ENCODE measurements at places on chromosomes 1 and 21.
A peak's percentile ranks its signal among the peaks of the same experiment; 100 is the strongest.

DNA sequence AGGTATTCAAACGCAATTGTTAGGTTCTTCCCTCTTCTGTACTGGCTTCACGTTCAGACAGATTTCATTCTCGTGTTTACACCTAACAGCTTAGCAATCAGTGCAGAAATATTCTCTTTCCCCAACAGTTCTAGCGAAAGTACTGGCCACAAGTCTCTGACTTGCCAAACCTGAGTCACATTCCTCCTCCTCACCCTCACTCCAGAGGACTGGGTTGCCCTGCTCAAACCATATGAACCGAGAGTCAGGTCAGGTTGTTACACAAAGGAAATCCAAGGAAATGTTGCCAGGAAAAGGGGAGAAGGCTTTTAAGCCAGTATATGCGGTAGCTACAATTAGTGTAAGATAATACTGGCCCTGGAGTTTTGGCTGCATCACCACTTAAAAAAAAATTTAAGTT, 282.5 kb downstream of the RGS7 start:
- no peak for DNase-seq

DNA sequence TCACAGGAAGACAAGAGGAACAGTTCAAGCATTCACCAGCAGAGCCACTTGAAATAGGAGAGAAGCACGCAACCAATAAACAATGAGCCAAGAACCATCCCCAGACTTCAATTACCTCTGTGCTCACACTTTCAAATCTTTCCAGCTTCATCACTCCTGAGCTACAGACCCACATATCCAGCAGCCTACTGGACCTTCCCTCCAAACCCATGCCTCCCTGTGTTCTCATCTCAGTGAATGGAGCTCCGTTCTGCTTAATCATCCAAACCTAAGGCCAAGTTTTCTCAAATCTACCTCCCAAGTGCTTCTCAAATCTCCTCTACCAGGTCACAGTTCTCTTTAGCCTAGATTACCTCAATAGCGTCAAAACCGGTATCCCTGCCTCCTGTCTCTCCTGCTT, 3.7 kb downstream of the PEF1 start:
- no peak for DNase-seq

- DNase-seq: no peak
Measured at GRCh38 chr1:23793018-23793781, 2.3 kb downstream of the LYPLA2 start.

DNA sequence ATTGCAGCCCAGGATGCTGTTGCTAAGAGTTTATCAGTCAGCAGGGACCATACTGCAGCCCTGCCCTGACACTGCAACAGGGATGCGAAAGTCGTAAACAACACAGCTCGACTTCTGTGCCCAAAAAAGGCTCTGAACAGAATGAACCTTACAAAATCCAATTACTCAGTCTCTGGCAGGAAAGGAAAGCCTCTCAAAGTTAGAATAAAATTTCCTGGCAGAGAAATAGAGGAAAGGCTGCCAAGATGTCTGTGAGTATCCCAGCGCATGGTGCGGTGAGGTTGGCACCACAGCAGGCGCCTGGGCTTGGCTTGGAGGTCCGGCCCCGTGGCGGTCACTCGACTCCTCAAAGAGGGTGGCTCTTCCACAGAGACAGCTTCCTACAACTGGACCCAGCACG, 185.8 kb downstream of the PCP4 start:
- peak; percentile 4 for DNase-seq

DNA sequence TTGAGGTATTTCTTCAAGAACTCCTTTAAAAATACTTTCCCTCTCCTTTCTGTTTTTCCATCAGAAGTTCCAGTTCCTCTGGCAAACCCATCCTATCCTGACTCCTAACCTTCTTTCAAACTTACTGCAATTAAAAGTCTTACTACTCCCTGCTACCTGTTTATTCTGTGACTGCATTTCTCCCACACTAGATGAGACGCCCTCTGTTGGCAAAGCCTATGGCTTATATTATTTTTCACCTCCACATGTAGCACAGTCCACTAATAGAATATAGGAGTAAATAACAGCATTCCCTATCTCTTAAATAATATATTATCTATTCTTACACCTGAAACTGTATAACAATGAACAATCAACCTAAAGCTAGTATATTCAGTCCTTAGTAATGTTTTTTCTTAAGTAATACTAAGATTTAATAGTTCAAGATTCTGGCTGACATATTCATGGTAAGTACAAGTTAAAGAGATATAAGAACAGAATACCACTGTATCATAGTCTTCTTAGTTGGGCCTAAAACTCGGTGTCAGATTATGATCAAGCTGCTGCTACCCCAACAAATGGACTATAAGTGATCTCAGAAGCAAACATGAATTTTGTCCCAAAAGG, 54.8 kb downstream of the RAB3GAP2 start:
- no peak for DNase-seq

GRCh38 chr1:11929849-11930248, 3.6 kb upstream of the KIAA2013 start:
- peak; percentile 92 for DNase-seq

DNA sequence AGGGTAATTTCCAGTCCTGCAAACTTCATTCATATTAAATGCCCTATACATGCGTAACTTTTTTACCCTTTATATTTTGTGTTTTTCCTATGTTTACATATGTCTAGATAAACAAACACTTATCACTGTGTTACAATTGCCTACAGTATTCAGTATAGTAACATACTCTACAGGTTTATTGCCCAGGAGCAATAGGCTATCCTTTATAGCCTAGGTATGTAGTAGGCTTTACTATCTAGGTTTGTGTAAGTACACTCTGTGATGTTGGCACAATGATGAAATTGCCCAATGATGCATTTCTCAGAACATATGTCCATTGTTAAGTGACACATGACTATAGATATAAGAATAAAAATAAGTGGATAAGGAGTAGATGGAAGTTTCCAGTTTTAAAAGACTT, 345.5 kb upstream of the C1orf87 start:
- DNase-seq: no peak

DNA sequence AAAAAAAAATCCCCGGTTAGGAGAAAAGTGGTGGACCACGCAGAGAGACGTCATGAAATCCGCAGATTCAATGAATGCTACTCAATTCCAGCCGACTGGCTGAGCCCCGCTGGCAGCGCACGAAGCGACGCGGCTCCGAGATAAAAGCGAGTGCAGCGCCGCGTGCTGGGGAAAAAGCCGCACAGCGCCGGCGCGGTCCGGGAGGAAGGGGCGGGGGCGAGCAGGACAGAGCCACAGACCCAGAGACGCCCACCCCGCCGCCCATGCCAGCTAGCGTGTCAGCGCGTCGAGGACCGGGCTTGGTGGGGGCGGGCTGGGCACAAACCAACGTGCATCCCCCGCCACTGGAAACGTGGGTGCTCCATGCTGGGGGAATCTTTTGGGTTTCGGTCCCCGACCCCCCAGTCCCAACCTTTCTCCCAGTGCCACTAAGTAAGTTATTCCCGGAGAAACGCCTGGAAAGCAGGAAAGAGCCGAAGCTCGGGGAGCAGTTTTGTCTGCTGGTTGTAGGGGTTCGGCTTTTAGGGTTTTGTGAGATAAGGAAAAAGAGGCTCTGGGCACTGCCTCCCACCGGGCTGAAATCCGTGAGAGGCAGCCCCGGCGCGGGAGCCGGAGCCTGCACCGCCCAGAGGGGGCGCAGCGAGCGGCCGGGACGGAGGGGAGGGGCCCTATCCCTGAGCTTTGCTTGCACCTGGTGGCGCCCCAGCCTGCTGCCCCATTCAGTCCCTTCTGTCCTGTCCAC, at the start of gene KCNJ6:
Gene KCNJ6, minus strand, starts transcription at position 148 of the 742 bp plus-strand sequence. CDS start 75,775 bp downstream, outside the sequence.
- peak; percentile 63 for DNase-seq

DNA sequence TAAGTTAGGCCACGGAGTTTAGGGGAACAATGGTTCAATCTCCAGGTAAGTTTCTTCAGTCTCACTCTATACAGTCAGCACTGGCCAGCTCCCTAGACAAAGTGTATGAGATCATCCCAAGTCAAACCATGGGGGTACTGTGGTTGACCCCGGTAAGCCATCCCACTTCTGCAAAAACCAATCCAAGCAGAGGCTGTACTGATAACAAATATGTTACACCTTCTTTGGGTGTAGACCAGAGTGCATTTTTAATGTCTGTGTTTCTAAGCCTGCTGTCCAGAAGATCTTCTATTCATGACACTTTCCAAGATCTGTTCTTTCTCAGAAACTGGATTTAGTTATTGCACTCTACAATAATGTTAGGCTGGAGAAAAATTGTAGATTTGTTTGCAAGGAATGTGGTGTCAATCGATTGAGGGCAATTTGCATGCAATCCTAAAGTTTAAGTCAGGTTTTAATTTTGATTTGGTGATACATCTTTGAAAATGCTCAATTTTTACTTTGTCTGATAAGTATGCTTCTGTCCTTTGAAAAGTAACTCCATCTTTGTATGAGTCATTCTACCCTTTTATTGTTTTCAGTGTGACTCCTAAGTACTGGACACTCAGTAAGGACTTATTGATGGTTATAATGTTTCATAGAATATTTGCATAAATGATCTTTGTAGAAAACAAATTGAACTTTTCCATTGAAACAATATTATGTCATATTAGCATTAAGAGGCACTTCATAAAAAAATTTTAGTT, 152.4 kb downstream of the HLX start:
- no peak for DNase-seq

DNA sequence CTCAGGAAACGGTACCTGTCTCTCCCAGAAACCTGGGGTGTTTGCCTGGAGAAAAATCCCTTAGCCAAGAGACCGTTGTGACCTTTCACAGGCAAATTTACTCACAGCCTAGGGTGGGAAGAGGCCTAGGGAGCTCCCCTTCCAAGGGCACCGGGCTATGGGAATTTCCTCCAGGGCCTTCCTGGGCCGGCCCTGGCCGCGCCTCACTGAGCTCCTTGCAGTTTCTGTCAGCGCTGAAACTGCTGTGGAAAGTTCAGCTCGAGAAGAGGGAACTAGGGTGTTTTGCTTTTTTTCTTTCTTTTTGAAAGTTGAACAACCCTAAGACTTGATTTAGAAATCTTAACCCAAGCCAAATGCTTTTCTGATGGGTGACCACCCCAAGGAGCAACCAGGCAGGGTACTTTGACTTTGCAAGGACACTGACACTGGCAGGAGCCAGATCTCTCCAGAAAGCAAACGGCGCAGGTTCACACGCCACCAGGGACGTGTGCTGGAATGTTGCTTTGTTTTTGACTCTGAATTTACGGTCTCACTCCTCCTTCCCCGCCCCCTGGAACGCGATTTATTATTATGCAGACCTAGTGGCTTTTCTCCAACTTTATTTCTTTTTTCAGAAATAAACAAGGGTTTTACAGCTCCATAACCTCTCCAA, 229.6 kb upstream of the JUN start:
- peak; percentile 56 for DNase-seq

DNA sequence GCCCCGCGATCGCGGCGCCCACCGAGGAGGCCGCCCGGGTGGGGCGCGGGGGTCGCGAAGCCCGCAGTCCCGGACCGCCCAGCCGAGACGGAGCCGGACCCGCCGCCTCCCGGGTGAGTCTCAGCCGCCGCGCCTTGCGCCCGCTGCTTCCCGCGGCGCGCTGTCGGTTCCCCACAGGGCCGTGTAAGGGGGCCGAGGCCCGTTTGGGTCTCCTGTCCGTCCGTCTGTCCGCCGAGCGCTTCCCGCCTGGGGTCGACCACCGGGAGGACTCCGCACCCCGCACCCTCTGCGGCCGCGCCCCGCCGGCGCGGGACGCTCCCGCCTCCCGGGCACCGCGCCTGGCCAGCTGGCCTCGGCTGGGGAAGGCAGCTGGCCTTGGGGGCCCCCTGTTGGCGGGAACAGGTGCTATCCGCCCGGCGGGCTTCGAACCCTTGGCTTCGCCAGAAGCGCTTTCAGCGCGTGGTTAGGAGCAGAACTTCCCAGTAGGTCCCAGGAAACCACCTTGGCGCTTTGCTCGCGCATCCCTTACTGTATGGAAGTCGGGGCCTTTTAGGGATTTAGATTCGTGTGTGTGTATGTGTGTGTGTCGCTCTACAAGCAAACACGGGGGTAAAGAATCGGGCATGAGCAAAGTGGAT, 414 bp downstream of the TMEM51 start:
- DNase-seq: peak; percentile 46

- DNase-seq: no peak
Measured at GRCh38 chr1:192575499-192576189, at the start of gene RGS1. TSS of gene RGS1 (plus strand) at chr1:192575773. CDS start at chr1:192575793, 20 bp downstream.

- no peak for DNase-seq
Measured at GRCh38 chr1:12163210-12163609, 3.6 kb upstream of the TNFRSF1B start.

DNA sequence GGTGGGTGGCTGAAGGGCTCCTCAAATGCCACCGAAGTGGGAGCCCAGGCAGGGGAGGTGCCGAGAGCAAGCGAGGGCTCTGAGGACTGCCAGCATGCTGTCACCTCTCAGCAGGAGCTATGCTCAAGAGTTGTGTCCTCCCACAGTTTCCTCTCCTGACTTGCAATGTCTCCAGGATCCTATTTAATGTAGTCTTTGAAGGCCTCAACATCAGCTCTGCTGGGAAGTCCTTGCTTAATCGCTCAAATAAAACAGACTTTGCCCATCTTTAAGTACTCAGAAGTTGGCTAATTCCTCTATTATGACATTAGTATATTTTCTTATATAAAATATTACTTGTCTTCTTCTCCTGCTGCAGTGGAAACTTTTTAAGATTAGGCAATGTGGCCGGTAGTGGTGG, 154.2 kb upstream of the NRIP1 start:
- no peak for DNase-seq

GRCh38 chr1:42037586-42037985, 115.6 kb upstream of the GUCA2B start:
- DNase-seq: no peak

DNA sequence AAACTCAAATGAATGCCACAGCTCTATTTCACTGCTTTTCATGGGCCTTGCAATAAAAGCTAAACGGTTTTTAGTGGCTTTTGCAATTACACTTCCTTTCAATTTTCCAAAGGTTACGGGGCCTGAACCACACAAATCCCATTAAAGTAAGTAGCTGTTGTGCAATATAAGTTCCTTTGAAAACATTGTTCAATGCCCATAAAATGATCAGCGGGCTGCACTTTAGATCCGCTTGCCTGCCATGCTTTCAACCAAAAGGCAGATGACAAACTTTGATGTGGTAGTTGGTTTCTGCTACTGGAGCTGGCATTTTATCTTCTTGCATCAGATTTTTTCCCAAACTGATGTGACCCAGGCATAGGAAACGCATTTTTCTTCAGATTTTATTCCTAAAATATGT, 50.2 kb downstream of the PRRX1 start:
- DNase-seq: no peak
